Gastroesophageal sphincter (tissue), 4 donors: ENCODE measurements at places on chromosomes 12 and 14.

DNA sequence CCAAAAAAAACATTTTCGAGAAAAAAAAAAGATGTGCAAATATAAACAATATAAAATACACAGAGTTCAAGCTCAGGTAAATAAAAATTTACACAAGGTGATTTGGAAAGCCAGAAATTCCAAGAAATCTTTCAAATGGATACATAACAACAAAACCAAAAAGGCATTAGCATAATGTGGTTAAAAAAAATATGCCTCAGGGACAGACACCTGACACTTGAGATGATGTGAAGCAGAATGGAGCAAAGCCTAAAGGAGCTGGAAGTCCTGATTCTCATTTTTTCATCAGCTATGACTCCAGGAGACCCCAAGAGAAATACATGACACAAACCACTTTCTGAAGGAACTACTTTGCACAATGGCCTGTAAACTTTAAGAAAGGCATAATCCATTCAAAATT is 98.6 kb downstream of the PPP2R5E start:
- no peak overlapping the region for H3K27ac ChIP-seq
- no peaks in the 10 kb centered on the region for H3K27me3 ChIP-seq
- no peak for ATAC-seq

DNA sequence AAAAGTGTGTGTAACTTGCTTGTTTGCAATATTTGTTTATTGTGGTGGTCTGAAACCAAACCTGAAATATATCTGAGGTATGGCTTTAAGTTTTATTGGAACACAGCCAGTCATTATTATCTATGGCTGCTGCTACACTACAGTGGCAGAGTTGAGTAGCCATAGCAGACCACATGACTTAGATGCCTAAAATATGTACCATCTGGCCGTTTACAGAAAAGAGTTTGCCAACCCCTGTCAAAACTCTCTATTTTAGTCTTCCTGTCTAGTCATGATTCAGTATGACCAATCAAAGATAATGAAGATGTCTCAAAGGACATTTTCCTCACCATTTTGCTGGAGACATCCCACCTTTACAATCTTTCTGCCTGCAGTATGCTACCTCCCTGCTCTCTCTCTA is 242.3 kb downstream of the ANO6 start:
- H3K4me3 ChIP-seq = no peak overlapping the region
- no peaks in the 10 kb centered on the region for H3K27me3 ChIP-seq
- H3K27ac ChIP-seq = no peak overlapping the region
- no peak for ATAC-seq
- H3K4me1 ChIP-seq = no peaks in the 10 kb centered on the region

DNA sequence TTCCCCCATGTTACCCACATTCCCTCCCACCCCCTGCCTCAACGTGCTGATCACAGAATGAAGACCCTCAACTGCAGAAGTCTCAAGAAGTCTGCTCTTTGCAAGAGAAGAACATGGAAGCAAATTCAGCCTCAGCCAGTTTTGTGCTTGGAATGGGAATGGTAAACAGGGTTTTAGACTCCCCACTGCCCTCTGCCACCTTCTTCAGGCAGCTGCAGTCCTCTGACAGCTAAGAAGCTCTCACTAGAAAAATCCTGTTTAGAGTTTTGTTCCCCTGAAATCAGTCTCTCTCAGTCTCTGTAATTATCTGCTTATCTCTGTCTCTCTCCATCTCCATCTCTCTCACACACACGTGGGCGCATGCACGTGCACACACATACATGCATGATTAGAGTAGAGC is 85.4 kb downstream of the CRACR2A start:
- H3K27me3 ChIP-seq = no peaks in the 10 kb centered on the region
- H3K4me3 ChIP-seq = no peak overlapping the region
- H3K27ac ChIP-seq = no peak overlapping the region
- ATAC-seq = no peak
- no peaks in the 10 kb centered on the region for H3K4me1 ChIP-seq

- H3K27me3 ChIP-seq = no peaks in the 10 kb centered on the region
- no peak overlapping the region for H3K4me3 ChIP-seq
- H3K27ac ChIP-seq = no peak overlapping the region
These were observed 106.4 kb downstream of the PRKD1 start for GRCh38 chr14:29821242-29821641.

DNA sequence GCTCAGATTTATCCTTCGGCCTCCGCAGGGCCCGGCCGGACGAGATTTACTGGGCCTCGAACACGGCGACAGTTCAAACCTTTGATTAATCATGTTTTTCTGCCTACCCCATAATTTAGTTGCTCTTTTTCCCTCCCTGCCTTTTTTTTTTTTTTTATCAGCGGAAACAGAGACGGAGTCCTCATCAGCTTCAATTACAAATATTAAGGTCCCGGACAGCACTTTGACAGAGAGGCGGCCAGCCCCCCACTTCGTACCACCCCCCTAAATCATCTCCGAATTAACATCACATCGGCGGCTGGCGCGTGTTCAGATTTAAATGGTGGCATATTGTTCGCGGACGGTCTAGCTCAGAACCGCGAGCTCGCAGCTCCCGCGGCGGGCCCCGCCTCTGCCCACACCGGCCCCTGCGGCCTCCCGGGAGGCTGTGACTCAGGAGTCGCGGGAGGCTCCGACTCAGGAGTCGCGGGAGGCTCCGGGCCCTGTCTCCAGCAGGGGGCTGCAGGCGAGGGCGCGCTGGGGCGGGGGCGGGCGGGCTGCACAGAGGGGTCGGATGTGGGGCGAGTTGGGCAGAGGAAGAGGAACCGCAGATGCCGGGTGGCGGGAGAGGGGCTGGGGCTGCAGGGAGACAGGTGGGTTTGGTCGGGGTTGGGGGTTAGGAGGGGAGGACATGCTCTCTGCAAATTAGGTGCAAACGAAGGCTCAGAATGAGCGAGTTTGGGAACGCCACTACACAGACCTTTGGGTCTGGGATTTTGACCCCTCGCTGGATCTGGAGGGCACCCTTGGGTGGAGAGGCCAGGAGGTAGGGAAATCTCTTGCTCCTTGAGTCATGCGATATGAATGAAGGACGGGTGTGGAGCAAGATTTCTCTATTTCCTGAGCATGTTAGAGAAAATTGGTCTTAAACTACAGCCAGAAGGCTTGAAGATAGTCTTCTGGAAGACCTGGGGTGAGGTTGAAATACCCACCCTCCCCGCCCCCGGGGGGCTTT is 19.6 kb upstream of the ATP5MC2 start:
- H3K4me1 ChIP-seq = no peaks in the 10 kb centered on the region
- peak; percentile 32 for ATAC-seq
- no peak overlapping the region for H3K4me3 ChIP-seq
- peaks cover 96% of the 10 kb centered on the region for H3K27me3 ChIP-seq
- H3K36me3 ChIP-seq = no peaks in the 10 kb centered on the region

- no peaks in the 10 kb centered on the region for H3K27me3 ChIP-seq
- H3K36me3 ChIP-seq = peaks cover 76% of the 10 kb centered on the region
- no peak overlapping the region for H3K27ac ChIP-seq
- ATAC-seq = no peak
These were observed 57.3 kb downstream of the MAX start for GRCh38 chr14:65045006-65045405.

- no peak overlapping the region for H3K4me3 ChIP-seq
- no peaks in the 10 kb centered on the region for H3K4me1 ChIP-seq
- no peak for ATAC-seq
- no peaks in the 10 kb centered on the region for H3K36me3 ChIP-seq
These were observed 1.2 kb downstream of the SLCO1C1 start for GRCh38 chr12:20696181-20696905.

DNA sequence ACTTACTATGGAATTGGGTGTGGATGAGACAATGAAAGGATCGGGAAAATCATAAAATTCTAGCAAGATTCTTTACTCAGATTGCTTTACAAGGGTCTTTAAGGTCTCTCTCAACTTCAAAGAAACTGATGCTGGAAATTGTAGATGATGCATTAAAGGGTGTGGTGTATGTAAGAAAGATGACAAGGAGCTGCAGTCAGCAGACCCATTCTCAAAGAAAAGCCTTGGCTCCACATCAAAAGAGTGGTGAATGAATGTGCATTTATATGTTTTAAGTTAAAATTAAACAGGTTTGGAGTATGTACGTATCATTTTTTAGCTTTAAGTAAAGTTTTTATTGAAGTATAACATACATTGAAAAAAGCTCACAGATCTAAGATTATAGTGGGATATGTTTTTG is 194.5 kb downstream of the C12orf75 start:
- no peak overlapping the region for H3K27ac ChIP-seq
- ATAC-seq = no peak
- H3K36me3 ChIP-seq = no peaks in the 10 kb centered on the region
- H3K27me3 ChIP-seq = no peaks in the 10 kb centered on the region
- H3K4me1 ChIP-seq = peaks cover 13% of the 10 kb centered on the region
- H3K4me3 ChIP-seq = no peak overlapping the region

GRCh38 chr12:130116791-130117190 is 45.5 kb upstream of the FZD10 start:
- no peak overlapping the region for H3K27ac ChIP-seq
- no peak overlapping the region for H3K4me3 ChIP-seq
- no peak for ATAC-seq
- no peaks in the 10 kb centered on the region for H3K36me3 ChIP-seq
- H3K4me1 ChIP-seq = no peaks in the 10 kb centered on the region

GRCh38 chr12:57086493-57087009 is 2.4 kb upstream of the NAB2 start:
- no peaks in the 10 kb centered on the region for H3K27me3 ChIP-seq
- H3K27ac ChIP-seq = peak overlapping the region; percentile 91
- peaks cover 7% of the 10 kb centered on the region for H3K36me3 ChIP-seq
- no peaks in the 10 kb centered on the region for H3K4me1 ChIP-seq
- H3K4me3 ChIP-seq = peak overlapping the region; percentile 95

DNA sequence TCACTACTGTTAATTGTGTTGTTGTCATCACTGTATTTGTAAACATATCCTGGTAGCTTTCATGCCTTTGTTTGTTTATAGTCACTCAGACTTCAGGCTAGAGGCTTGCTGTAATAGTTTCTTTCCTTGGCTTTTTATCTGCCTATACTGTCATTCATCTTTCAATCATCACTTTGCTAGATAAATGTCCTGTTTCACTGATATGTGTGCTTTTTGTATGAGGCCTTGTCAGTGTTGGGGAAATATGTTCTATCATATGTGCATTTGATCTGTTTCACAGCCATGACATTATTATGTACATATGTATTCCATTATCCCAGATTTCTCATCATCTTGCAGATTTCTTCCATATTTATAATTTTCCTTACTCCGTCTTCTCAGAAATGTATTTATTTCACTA is 558.9 kb upstream of the LRFN5 start:
- H3K27ac ChIP-seq = no peak overlapping the region
- H3K36me3 ChIP-seq = no peaks in the 10 kb centered on the region
- H3K4me3 ChIP-seq = no peak overlapping the region
- H3K4me1 ChIP-seq = no peaks in the 10 kb centered on the region
- no peak for ATAC-seq
- no peaks in the 10 kb centered on the region for H3K27me3 ChIP-seq

DNA sequence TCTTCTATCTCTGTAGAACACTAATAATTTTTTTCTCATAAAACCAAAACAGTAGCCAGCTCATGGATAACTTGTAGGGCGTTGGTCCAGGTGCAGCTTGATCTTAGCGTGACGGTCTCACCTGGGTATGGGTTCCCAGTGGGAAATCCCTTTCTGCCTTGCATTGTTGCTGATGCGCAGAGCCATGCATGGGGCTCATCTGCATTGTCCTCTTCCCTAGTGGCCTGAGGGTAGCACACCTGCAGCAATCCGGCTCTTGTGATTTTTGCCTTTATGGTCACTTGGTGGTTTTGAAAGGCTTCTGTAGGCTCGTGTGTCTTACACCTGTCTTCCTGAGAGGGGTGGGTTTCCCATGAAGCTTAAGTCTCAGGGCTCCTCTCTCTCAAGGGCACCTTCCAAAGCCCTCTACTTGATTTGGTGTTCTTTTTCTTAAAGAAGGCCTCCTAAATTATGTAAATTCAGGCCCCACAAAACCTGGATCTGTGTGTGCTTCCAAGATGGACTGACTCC is 130.6 kb downstream of the PRKCH start:
- H3K36me3 ChIP-seq = no peaks in the 10 kb centered on the region
- ATAC-seq = no peak
- H3K4me1 ChIP-seq = no peaks in the 10 kb centered on the region
- H3K27me3 ChIP-seq = peaks cover 7% of the 10 kb centered on the region
- no peak overlapping the region for H3K27ac ChIP-seq
- H3K4me3 ChIP-seq = no peak overlapping the region

DNA sequence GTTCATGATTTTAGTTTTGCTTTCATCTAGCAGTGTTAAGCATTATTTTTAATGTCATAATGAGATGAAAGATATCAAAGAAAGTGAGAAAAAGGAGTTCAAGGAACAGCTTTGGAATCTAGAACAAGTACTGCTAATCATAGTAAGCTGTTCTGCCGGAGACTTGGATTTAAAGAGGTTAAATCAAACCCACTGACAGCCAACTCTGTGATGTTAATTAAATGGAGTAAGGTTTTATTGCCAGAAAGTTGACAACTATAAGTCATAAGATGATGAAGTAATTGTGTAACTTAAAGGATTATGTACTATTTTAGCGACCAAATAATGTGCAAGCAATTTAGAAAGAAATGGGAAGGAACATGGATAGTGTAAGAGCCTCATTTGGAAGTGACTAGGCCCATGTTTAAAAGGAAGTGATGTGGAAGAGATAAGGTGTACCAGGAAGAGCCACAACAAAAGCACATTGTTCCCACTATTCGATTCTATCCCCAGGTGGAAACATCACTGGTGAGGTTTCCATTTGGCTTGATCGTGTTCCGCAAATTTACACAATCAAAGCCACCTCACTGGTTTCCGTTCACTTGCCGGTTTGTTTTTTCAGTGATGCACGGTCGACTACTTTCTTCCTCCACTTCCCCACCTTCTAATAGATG is 388.5 kb downstream of the PAWR start:
- no peaks in the 10 kb centered on the region for H3K4me1 ChIP-seq
- no peaks in the 10 kb centered on the region for H3K27me3 ChIP-seq
- peak; percentile 34 for ATAC-seq
- no peak overlapping the region for H3K27ac ChIP-seq
- no peaks in the 10 kb centered on the region for H3K36me3 ChIP-seq

DNA sequence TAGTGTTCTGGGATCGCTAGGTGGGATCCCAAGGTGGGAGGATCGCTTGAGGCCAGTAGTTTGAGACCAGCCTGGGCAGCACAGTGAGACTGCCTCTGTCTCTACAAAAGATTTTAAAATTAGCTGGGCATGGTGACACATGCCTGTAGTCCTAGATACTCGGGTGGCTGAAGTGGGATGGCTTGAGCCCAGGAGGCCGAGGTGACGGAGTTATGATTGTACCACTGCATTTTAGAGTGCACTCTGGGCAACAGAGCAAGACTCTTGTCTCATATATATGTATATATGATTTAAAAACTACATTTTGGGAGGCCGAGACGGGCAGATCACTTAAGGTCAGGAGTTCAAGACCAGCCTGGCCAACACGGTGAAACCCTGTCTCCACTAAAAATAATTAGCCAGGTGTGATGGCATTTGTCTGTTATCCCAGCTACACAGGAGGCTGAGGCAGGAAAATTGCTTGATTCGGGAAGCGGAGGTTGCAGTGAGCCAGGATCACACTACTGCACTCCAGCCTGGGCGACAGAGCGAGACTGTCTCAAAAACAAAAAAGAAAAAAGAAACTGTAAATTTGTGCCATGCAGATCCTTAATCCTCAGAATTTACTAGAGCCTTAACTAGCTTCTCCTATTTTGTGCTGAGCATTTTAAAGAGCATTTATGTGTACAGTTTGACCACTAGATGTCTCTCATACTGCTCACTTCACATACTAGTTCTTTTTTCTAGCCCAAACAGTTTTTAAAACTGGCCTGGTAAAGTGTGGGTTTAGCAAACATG is 114.8 kb downstream of the MON2 start:
- H3K36me3 ChIP-seq = no peaks in the 10 kb centered on the region
- peak; percentile 62 for ATAC-seq
- no peaks in the 10 kb centered on the region for H3K4me1 ChIP-seq
- H3K27ac ChIP-seq = no peak overlapping the region
- no peaks in the 10 kb centered on the region for H3K27me3 ChIP-seq

GRCh38 chr14:33254861-33255395 is 316.2 kb downstream of the NPAS3 start:
- ATAC-seq = no peak
- no peak overlapping the region for H3K27ac ChIP-seq
- H3K4me3 ChIP-seq = no peak overlapping the region
- H3K36me3 ChIP-seq = no peaks in the 10 kb centered on the region
- no peaks in the 10 kb centered on the region for H3K4me1 ChIP-seq
- no peaks in the 10 kb centered on the region for H3K27me3 ChIP-seq
